Dorsolateral prefrontal cortex (tissue), 122 donors: ENCODE measurements at places on chromosomes 6 and 20. TPM values are rescaled to one million over a fixed set of nuclear protein-coding genes. Genes with fewer than 3 reads are reported as not detected.
A peak's percentile ranks its signal among the peaks of the same experiment; 100 is the strongest.

DNA sequence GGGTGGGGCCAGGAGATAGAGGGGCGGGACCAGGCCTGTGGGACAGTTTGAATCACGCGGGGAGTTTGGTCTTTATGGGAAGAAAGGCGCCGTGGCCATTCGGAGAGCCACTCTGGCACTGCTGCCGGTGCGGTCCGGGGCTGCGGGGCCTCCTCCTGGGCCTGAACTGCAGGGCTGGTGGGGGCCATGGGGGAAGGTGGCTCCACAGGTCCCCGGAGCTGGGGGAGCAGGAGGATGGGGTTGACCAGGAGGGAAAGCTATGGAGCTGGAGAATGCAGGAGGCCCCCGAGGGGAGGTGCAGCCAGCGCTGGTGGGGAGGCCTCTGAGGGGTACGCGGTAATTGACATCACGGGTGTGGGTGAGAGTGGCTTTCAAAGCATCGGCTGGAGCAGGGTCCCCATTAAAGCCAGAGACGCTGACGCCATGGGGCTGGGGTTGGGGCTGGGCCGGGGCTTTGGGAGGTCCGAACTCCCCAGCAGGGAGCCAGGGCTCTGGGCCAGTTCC, 1.8 kb upstream of the BHLHE23 start:
- DNase-seq: no peak

The SLC22A7 gene
- total RNA-seq: 0.28 TPM

- DNase-seq: no peak
Observed at GRCh38 chr6:49764571-49765236, 20.5 kb upstream of the CRISP3 start.

DNA sequence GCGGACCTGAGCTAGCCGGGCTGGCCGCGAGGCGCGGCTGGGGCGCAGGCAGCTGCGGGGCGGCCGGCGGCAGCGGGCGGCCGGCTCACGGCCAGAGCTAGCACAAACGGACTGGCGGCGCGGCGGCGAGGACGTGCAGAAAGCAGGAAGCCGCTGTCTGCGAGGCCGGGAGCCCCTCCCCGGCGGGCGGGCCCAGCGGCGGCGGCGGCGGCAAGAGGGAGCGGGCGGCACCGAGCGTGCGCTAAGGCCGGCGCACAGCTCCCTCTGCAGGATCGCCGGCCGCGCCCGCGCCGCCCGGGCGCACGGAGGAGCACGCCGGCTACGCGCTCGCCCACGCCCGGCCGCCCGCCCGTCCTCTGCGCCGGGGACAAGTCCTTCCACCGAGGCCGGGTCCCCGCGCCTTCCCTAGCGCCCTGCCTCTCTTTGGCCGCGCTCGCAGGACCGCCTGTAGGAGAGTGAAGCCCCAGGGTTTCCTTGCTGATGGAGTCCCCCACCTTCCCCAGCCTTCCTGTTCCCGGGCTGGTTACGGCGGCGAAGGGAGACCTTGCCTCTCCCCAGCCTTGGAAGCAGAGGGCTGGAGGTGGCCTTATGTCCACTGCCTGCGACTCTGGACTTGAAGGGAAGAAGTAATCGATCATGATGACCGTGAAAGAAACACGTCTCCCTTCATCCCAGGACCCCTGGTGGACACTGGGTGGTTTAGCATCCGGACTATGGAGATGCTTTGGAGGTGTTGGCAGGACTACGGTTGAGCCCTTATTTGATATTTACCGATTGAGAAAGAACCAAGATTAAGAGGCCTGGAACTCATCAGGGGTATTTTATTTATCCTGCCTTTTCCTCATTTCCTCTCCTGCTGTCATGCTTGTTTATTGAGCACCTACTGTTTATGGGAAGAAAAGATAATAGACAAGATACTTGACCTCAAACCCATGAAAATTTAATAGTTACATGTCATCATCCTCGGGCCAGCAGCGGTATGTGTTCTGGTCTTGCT, at the start of gene PREP:
Gene PREP (minus strand): TSS at position 144 of the 997 bp plus-strand sequence. CDS start 191 bp downstream, outside the sequence.
- peak; percentile 76 for DNase-seq

The PGC gene
- total RNA-seq: 0.39 TPM

- no peak for DNase-seq
Observed at GRCh38 chr6:45479834-45480751, 102.4 kb upstream of the SUPT3H start.

GRCh38 chr20:11296221-11296620, 621.5 kb upstream of the BTBD3 start:
- no peak for DNase-seq

The C6orf120 gene
- total RNA-seq: 28.1 TPM

- DNase-seq: no peak
Observed at GRCh38 chr6:127022302-127022701, 96.2 kb upstream of the RSPO3 start.

The GFRA4 gene
- total RNA-seq: 0.53 TPM

- DNase-seq: peak; percentile 84
Observed at GRCh38 chr6:43454696-43455530, 435 bp downstream of the DLK2 start.

DNA sequence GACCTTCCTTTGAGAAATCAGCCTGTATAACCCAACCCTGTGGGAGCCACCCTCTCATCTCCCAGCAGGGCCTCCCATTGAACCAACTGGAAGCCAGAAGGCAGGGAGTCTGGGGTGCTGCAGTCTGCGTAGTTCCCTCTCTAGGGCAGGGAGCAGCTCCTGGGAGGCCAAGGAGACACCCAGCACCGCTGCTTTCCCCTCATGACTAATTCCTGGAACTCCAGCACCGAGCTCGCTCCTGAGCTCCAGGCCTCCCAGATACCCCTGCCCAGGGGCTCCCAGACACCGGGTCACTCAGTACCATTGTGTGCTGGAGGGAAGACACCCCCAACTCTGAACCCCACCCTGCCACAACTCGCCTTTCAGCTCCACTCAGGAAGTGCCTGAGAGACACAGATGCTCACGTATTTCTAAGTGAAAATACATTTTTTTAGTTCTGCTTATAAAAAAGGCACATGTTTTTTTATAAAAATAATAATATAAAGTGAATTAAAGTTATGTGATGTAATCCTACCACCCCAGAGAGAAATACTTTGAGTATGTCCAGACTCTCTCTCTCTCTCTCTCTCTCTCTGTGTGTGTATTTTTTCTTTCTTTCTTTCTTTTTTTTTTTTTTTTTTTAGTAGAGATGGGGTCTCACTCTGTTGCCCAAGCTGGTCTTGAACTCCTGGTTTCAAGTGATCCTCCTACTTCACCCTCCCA, 17.5 kb downstream of the PIM1 start:
- no peak for DNase-seq
